ENCODE measurements at places on chromosomes 7 and 10.

DNA sequence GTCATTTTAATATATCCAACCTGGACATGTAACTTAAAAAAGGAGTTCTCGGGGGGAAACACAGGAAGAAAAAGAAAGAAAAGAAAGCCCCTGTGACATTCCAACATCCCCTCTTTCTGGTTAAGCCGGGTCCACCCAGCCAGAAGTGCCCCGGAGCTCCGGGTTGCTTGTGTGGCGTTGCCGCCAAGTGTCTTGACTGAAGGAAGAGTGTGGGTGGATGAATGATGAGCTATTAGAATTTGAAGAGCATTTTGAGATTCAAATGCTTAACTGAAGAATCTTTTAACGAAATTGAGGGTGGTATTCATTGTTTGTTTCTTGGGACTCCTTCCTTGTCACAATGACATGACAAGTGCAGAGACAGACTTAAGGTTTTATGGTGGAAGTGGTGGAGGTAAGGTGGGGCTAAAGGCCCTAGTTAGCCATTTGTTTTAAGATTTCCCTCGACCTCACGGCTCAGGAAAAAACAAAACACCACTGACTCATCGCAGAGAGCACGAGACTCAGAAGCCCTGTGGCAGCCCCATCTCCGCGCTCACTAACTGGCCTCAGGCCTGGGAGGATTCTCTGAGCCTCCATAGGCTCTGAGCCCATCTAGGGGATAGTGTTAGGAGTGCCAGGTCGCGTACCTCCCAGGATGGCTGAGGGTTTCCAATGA, 1.8 kb upstream of the GLI3 start:
- DNase-seq: peak; percentile 28

- no peak for DNase-seq
Measured at GRCh38 chr10:132910901-132911785, 31.2 kb downstream of the CFAP46 start.

- no peak for DNase-seq
Measured at GRCh38 chr10:45354261-45354660, 19.8 kb upstream of the ALOX5 start.

DNA sequence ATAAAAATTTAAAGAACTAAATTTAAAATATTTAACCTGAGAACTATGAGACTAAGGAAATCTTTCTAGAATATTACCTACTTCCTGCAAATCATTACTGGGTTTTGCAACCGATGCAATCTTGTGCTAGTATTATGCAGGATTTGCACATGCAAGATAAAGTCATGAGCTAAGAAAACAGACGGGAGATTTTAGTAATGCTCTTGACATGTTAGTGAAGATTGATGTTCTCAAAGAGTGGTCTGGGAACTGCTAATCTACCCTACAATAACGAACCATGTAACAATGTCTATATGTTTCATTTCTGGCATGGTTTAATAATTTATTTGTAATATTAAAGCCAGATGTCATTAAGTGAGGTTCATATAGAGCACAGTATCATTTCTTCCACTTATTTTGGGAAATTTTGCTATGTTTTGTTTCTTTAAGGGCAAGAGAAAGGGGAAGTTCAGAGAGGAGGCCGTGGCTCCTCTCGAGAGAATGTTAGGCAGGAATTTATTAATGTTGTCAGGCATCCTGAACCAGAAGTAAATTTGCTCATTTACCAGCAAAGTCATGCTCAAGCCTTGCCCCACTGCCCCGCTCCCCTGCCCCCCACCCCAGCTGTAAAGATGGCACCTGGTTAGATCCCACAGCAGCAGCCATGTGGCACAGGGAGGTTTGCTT, 22.8 kb downstream of the LRRC17 start:
- DNase-seq: no peak

DNA sequence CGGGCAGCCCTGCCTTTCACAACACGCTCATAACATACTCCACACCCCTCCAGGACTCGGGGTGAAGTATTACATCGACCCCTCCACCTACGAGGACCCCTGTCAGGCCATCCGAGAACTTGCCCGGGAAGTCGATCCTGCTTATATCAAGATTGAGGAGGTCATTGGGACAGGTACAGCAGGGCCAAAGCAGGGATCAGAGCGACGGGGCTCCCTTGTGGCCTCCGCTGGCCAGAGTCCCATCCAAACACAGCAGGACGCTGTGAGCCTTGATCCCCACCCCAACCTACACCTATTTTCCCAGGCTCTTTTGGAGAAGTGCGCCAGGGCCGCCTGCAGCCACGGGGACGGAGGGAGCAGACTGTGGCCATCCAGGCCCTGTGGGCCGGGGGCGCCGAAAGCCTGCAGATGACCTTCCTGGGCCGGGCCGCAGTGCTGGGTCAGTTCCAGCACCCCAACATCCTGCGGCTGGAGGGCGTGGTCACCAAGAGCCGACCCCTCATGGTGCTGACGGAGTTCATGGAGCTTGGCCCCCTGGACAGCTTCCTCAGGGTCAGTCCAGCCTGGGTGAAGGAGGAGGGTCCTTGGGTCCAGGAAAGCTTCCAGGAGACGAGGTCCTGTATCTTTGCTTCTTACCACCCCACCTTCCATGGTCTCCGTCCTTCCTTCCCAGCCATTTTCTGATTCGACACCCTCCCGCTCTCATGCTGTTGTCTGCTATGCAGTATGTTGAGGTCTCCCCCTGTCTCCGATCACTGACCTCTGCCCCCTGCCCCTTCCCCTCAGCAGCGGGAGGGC, 13.5 kb downstream of the EPHB6 start:
- DNase-seq: no peak

GRCh38 chr10:6115411-6115810, 26.6 kb downstream of the RBM17 start:
- DNase-seq: no peak

GRCh38 chr7:34362621-34363020, 295.4 kb upstream of the NPSR1 start:
- no peak for DNase-seq

DNA sequence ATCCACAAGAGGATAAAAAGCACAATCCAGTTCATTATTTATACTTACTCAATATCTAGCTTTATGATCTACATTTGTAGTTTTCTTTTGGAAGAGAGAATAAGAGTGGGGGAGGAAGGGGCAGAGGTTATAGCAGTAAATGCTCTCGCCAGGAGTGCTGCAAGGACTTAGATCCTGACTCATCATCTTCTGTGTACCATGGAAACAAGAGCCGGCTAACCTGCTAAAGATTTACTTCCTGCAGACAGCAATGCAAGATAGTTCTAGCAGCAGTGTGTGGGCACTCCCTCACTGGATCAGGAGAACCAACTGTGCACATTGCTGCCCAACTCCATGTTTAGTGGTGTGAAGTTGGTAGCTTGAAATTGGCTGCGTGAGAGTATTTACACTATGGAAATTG, 47.7 kb upstream of the TRIL start:
- no peak for DNase-seq

GRCh38 chr7:69403169-69403568, 195.1 kb upstream of the AUTS2 start:
- peak; percentile 44 for DNase-seq

GRCh38 chr10:119364645-119365600, 157.6 kb downstream of the GRK5 start:
- DNase-seq: no peak

GRCh38 chr10:77555591-77556212, 81.9 kb downstream of the KCNMA1 start:
- DNase-seq: no peak

GRCh38 chr10:31133792-31134310, 102.2 kb upstream of the ZNF438 start:
- DNase-seq: peak; percentile 37

GRCh38 chr10:119516381-119517234, 25.9 kb downstream of the RGS10 start:
- peak; percentile 25 for DNase-seq

GRCh38 chr7:126424985-126425384, 827.8 kb downstream of the GRM8 start:
- DNase-seq: no peak

GRCh38 chr10:15485027-15485426, 113.9 kb upstream of the FAM171A1 start:
- no peak for DNase-seq

DNA sequence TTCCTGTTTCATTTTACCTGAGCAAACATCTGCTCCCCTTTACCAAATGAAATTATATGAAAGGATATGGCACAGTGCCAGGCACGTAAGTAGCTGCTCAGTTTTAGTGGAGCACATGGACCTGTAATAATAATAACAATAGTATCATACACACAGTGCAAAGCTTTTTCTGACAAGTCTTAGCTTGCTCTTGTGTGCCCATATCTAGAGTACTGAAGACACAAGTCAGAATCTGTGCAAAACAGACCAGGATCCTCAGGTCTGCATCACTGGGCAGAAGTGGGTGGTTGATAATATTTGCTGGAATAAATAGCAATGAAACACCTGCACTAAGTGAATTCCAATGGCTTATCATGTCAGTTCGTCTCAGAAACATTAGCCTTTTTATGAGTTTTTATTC, 85.5 kb upstream of the DKK1 start:
- DNase-seq: no peak

DNA sequence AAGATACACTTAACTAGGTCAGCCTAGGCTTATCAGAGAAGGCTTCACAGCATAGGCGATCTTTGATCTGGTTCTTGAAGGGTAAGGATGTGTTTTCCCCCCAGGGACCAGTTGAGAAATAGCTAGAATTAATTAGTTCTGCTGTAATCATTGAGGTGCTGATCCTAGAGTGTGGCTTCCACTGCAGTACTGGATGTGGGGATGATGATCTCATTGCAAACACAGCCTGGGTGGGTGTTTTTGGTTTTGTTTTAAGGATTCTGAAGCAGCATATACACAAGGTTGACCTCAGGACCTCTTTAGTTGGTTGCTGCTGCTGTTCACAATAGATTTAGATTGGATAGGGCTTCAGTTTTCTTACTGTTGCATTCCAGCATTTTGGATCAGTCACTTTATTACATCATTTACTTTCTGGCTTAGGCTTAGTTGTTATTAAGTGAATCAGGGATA, 159.7 kb downstream of the AUTS2 start:
- no peak for DNase-seq

DNA sequence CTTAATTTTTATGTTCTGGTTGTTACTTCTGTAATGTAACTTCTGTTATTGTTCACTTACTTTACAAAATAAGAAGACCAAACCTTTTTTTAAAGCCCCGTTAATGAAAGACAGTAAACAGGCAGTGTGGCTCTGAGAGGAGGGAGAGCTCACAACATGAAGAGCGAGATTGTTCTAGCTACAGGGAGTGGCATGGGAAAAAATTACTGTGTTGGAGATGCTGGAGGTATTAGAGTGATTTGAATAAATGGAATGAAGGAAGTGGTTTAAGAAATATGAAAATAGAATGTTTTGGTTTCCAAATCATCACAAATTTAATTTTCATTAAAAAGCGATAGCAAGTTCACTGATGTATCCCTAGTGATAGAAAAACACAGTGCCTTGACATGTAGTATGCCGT, 31.8 kb downstream of the REEP3 start:
- DNase-seq: no peak

- no peak for DNase-seq
Measured at GRCh38 chr7:142808802-142809583, 38.2 kb downstream of the PRSS2 start.

GRCh38 chr10:49629431-49629881, 15.6 kb downstream of the CHAT start:
- no peak for DNase-seq

DNA sequence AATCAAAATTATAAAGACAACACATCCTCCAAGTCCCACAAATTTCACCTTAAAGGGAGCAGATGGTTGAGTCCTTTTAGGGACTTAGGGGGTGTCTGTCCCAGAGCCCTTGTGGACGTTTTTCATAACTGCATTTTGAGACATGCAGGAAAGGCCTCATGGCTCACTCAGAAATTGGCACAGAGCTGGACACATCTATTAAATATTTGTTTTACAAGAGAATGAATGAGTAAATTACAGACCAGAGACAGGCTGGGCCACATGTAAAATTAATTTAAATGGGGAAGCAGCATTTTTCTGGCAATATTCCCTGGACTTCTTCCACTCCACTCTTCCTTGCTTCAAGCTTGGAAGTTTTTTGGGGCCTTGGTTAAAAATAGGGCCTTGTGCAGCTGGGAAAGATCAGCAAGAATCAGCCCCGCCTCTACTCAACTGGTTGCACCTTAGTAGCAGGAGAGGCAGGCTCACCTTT, 20.0 kb downstream of the LAMB1 start:
- DNase-seq: no peak

- DNase-seq: no peak
Measured at GRCh38 chr7:28626221-28626620, 213.9 kb downstream of the CREB5 start.

GRCh38 chr7:86863452-86863851, 196.0 kb downstream of the ELAPOR2 start:
- no peak for DNase-seq

DNA sequence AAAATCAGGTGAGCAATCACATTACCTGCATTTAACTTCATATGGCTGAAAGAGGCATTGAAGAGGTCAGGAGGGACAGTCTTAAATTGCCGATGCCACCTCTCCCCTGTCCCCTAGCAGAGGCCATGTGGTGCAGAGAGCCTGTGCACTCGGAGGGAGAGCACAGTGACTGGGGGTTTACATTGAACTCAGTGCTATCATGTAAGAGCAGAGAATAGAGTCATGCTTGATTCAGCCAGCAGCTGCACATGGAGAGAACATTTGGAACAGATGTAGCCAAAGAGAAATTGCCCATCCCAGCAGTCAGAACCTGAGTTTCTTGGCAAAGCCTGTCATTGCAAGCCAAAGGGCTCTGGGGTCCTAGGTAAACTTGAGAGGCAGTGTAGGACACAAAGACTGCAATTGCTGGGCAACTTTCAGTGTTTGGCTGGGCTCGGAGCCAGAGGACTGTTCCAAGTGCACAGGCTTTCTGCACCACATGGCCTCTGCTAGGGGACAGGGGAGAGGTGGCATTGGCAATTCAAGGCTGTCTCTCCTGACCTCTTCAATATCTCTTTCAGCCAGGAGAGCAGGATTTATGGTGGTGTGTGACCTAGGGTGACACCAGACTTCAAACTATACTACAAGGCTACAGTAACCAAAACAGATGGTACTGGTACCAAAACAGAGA, 267.1 kb downstream of the REEP3 start:
- DNase-seq: no peak

DNA sequence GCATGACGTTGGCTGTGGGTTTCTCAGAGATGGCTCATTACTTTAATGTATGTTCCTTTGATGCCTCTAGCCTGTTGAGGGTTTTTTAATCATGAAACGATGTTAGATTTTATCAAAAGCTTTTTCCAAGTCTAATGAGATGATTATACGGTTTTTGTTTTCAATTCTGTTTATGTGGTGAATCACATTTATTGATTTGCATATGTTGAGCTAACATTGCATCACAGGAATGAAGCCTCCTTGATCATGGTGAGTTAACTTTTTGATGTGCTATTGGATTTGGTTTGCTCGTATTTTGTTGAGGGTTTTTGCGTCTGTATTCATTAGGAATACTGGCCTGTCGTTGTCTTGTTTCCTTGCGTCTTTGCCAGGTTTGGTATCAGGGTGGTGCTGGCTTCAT, 52.3 kb upstream of the PTPN12 start:
- DNase-seq: no peak

GRCh38 chr7:108088729-108089128, 41.4 kb downstream of the LAMB4 start:
- no peak for DNase-seq

DNA sequence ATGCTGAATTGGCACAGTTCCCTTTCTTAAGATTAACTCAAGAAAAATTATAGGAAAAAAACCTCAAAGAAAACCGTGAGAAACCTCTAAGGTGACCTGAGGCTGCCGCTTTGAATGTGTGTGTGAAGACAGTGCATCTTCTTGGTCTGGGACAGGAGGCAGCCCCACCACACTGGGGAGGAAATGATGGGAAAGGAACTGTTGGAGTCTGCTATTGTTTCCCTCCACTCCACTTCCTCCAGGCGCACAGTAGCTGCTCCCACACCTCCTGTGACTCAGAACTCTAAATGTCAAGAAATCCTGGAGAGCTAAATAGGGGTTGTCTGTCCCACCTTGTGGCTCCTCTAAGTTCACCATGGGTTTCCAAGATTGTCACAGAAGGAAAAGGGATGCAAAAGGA, 179.4 kb downstream of the PDE1C start:
- DNase-seq: no peak
